ENCODE measurements at places on chromosomes 6 and 20.

DNA sequence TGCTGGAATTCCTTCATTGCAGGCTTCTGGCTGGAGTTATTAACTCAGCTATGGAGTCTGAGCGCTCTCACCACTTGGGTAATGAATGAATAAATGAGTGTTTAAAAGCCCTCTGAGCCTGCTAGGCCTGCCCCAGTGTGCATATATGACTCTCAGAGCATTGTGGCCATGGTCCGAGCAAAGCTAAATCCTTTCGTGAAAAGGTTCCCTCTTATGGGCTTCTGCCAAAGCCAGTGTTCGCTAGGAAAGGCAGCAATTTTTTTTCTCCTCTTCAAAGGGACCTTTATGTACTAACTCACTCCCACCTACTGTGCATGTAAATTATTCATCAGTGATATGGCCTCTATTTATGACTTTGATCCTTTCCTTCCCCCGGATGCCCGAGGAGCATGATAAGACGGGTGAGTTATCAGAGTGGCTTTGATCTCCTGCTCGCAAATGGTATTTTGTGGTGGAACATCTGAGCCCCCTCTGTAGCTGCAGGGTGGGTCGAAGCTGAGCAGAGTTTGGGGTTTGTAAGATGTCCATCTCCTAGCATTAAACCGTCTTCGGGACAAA, 88.6 kb downstream of the LINC00237 start:
- no peak for DNase-seq

GRCh38 chr6:15929685-15930084, 199.2 kb upstream of the MYLIP start:
- DNase-seq = no peak

GRCh38 chr6:5172897-5173474, 87.8 kb downstream of the LYRM4 start:
- DNase-seq = no peak

GRCh38 chr20:15875446-15875845, 697.8 kb downstream of the KIF16B start:
- DNase-seq = no peak

DNA sequence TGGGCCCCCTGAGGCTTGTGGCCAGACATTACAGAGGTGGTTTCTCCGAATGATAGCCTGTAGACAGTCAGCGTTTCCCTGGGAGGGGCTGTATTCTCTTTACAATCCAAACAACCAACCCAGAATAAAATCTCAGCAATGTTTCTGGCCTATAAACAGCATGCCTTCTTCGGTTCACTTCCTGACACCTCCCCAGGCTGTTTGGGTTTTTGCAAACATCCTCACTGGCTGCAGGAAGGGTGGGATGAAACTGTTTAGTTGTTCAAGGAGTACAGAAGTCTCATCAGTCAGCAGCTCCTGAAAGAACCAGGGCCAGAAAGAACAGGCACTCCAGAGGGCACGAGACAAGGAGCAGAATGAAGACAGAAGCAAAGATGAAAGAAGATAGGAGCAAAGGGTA, 350.0 kb downstream of the QKI start:
- DNase-seq = no peak

DNA sequence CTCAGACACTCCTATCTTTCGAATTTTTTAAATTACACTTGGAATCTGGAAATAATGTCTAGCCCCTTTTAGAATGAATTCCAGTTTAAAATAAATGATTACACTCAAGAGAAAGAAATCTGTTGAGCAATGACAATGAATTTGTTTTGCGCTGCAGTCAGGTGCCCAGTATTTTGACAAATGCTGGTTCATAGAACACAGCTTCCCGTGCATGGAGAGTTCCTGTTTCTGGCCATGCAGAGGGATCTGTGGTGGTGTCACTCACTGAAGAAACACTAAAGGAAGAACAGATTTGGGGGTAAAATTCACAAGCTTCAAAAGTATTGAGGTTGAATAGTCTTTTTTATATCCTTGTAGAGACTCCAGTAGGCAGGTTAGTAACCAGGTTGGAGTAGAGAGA, 113.4 kb upstream of the CEP85L start:
- DNase-seq = no peak

DNA sequence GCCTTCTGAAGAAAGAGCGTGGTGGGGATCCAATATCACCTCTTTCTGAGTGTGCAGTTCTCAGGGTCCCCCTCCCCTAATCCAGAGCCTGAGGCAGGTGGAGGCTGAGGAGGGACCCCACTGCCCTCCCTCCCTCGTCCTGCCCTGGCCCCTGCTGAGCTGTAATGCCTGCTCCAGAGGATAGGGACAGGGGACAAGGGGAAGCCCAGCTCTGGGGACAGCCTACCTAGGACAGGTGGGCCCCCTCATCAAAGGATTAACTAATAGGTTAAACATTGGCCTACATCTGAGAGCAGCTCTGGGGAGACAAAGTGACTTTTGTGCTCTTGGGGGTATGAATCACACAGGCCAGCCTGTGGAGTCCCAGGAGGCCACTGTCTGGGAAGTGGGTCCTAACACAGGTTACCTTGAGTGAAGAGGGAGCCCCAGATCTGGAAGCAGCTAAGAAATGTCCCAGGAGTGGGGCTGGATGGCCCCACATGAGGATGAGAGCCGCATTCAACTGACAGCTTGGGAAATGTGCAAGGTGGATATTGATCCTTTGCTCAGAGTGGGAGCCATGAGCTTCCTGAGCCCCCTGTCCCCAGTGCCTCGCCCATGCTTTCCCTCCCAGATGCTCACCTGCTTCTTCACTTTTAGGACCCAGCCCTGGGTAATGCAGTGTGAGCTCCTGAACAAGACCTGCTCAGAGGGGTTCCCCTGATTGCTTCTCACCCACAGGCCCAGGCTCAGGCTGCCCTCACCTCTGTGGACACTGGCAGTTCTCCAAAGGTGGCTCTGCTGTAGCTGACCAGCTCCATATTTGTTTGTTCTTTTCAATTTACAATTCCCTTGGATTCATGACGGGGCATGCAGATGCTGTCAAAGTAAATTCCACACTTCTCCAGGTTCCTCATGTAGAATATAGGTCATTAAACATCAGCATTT, 17.8 kb upstream of the CST9L start:
- DNase-seq = no peak

GRCh38 chr6:71412559-71413140, 124.0 kb downstream of the OGFRL1 start:
- DNase-seq = no peak
